ENCODE measurements at places on chromosomes 11 and 22.

GRCh38 chr11:102487214-102487613, 34.6 kb upstream of the TMEM123 start:
- DNase-seq: no peak

DNA sequence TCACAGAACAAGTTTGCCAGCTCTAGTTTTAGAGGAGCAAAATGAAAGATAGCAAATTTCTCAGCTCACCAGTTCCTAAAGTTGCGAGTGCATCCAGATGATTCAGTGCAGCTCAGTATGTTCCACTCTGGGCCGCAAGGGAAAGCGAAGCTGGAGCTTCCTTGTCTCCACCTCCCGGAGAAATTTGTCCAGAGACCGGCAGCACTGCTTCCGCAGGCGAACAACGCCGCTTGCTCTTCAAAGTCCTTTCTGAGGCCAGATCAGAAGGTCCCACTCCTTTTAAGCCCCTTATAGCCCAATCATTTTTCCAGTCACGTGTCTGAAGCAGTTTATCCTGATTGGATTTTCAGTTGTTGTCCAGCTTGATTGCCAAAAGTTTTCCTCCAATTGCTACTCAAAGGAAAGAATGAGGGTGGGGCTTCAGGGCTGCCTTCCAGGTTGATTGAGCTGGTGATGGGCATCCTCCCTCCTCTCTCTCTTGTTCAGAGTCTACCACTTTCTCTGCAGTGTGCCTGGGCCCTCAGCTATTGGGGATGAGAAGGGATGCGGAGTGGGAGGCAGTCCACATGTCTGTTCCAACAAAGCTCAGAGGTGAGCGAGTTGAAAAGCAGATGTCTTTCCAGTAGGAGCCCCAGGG, at the start of gene ZNF280A:
Gene ZNF280A (minus strand): TSS at position 251 of the 637 bp plus-strand sequence. CDS start 4,640 bp downstream, outside the sequence.
- DNase-seq: no peak

DNA sequence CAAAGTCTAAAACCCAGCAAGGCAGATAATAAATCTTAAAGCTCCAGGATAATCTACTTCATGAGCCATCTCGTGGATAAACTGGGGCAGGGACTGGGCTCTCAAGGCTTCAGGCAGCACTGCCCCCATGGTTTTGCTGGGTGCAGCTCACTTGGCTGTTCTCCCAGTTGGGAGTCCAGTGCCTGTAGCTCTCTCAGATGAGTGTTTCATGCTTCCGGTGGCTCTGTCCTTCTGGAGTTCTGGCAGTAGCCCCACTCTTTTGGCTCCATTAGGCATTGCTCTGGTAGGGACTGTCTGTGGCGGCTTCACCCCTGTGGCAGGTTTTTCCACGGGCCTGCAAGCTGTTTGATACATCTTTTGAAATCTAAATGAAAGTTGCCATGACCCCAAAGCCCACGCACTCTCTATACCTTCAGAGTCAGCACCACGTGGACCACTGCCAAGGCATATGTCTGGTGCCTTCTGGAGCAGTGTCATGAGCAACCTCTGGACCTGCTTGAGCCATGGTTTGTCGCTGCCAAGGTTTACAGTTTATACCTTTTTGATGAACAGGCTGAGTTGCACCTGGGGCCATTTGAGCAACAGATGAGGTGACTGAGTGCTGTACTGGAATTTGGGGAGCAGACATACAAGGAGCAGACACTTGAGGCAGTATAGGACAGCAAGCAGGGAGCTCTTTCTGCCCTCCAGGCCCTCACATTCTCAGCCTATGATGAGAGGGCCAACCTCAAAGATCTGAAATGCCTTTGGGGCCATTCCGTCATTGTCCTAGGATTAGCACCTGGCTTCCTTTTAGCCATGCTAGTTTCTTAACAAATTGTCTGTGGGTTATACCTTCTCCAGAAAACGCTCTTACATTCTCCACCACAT, 48.6 kb downstream of the MTNR1B start:
- no peak for DNase-seq

- no peak for DNase-seq
Measured at GRCh38 chr22:29633514-29634312, 30.3 kb downstream of the NF2 start.

DNA sequence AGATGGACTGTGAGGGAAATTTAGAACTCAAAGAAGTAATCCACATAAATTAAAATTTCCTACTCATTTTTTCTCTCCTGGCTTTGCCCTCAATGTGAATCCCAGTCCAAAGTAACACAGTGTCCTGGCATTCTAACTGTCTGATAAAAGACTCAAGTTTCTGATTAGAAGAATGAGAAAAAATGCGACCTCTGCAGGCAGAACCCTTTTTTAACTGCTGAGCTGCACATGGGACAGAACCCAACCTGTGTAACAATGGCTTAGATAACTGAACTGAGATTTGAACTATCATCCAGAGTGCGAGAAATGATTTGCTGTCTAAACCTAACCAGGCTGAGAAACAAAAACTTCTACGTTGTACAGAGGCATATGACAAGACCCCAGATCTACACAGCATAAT, 385.6 kb upstream of the LRRC4C start:
- no peak for DNase-seq
